ENCODE measurements at places on chromosomes 7 and 10. TPM values are rescaled to one million over a fixed set of nuclear protein-coding genes. Genes with fewer than 3 reads are reported as not detected.

DNA sequence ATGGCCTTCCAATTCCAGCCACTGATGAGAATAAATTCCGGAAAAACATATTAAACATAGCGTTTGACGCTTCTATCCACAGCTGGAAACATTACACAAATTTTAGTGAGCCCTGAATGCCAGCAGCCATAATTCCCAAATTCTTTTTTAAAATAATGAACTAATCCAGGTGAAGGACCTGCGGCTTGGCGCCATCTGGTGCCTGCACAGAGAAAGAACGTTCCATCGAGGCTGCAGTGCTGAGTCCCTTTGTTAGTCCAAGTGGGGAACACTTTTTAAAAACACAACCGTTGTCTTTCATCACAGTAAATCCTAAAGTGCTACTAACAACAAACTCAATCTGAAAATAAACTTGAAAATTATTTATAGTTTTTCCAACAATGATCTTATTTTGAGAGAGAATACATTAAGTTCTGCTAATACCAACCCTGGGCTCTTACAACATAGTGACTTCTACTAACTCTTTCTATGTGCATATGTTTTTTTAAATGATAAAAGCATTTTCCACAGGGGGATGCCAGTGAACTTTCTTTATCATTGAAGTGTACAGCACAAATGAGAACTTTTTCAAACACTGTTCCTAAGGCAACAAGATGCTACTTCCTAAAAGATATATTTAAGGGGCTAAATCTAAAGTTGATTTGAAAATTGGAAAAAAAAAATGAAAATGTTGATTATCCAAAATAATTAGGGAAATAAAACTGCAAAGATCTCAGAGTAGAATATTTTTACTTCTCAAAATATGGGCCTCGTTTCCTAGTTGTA, 166.9 kb upstream of the RNF32 start:
- peak; percentile 8 for DNase-seq

GRCh38 chr7:117130262-117130661, 177.0 kb downstream of the ST7 start:
- DNase-seq = no peak

DNA sequence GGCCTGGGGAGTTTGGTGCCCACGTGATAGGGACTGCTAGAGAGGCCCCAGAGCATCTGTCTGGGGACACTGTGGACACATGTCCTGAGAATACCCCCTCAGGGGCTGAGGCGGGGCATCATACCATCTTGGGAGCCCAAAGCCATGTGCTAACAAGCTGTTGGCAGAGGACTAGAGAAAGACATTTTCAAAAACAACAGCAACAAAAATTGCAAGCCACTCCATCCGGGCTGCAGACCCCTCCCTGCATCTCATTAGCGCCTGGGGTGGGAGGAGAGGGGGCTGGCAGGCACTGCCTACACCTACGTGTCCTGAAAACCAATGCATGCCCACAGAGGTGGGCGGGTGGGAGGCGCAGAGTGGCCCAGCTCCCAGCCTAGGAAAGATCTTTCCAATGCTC, 507.4 kb upstream of the PODXL start:
- no peak for DNase-seq

DNA sequence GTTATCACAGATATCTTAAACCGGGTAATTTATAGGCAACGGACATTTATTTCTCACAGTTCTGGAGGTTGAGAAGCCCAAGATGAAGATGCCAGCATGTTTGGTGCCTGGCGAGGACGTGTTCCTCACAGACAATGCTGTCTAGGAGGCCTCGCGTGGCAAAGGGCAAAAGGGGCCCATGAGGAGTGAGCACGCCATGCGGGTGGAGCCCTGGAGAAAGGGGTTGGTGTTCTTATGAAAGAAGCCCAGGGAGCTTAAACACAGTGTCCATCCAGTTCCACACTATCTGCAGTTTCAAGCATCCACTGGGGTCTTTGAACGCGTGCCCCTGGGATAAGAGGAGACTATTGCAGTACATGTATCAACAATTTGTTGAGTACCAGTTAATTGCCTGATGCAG, 51.4 kb downstream of the CXCL12 start:
- no peak for DNase-seq

DNA sequence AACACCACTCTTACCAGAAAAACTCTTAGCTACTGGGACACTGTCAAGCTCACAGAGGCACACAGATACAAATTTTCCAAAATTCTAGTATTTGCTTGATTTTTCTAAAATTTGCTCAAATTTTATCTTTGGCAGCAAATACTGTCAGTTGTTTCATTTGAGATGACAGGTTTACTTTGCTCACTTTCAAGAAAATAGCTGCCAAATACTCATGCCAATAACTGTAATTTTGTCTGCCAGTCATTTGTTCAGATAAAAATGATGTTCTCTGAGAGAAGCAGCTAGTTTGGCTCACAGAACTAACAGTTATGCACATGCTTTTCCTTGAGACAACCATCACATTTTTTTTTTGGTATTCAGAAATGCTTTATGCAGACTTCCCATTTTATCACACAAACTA, 82.8 kb downstream of the LRRC18 start:
- no peak for DNase-seq

DNA sequence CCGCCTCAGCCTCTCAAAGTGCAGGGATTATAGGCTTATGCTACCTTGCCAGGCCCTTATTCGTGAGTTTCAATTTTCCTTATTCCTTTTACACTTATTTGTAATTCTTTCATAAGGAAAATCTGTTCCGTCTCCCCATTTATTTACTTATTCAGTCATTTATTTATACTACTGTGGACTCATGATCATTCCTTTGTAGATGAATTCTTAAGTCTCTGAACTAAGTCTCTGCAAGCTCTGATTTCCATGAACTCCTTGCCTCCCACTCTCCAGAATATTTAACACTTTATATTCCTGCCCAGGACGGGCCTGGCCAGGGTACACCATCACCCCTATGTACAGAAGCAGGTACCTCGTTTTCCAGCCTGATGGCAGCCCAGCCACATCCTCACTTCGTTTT, 39.4 kb downstream of the PFKFB3 start:
- no peak for DNase-seq

GRCh38 chr10:92813979-92814378, 34.3 kb upstream of the EXOC6 start:
- no peak for DNase-seq

- no peak for DNase-seq
These were observed 176.3 kb downstream of the DGKI start for GRCh38 chr7:137670222-137671064.

DNA sequence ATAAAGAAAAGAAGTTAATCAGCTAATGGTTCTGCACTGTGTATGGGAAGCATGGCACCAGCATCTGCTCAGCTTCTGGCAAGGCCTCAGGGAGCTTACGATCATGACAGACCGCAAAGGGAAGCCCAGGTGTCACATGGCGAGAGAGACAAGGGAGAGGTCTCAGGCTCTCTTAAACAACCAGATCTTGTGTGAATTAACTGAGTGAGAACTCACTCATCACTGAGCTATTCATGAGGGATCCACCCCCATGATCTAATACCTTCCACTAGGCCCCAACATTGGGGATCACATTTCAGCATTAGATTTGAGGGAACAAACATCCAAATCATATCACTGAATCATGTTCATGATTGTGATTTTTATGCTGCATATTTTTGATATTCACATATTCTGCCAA, 5.8 kb downstream of the USP54 start:
- no peak for DNase-seq

The LOXL4 gene
- 7.5 TPM for polyA plus RNA-seq

The PNLIPRP3 gene
- 0.39 TPM for polyA plus RNA-seq

The CALML5 gene
- not detected for polyA plus RNA-seq

The ZNF680 gene
- 13.4 TPM for polyA plus RNA-seq

The ITPRID1 gene
- 1.7 TPM for polyA plus RNA-seq

Measured in muscle of arm (tissue), 14 donors.